ENCODE measurements at places on chromosomes 1 and 21. TPM values are rescaled to one million over a fixed set of nuclear protein-coding genes. Genes with fewer than 3 reads are reported as not detected.

HSPB7 gene
- 4.1 TPM for total RNA-seq

SEMA6C gene
- total RNA-seq = 1.5 TPM

RPTN gene
- total RNA-seq = 0.36 TPM

GRCh38 chr1:181057079-181057478 lies 23.3 kb downstream of the MR1 start:
- H3K36me3 ChIP-seq = no peaks in the 10 kb centered on the region
- no peaks in the 10 kb centered on the region for H3K27me3 ChIP-seq
- no peaks in the 10 kb centered on the region for H3K4me1 ChIP-seq
- no peak for DNase-seq
- no peak overlapping the region for H3K4me3 ChIP-seq

DNA sequence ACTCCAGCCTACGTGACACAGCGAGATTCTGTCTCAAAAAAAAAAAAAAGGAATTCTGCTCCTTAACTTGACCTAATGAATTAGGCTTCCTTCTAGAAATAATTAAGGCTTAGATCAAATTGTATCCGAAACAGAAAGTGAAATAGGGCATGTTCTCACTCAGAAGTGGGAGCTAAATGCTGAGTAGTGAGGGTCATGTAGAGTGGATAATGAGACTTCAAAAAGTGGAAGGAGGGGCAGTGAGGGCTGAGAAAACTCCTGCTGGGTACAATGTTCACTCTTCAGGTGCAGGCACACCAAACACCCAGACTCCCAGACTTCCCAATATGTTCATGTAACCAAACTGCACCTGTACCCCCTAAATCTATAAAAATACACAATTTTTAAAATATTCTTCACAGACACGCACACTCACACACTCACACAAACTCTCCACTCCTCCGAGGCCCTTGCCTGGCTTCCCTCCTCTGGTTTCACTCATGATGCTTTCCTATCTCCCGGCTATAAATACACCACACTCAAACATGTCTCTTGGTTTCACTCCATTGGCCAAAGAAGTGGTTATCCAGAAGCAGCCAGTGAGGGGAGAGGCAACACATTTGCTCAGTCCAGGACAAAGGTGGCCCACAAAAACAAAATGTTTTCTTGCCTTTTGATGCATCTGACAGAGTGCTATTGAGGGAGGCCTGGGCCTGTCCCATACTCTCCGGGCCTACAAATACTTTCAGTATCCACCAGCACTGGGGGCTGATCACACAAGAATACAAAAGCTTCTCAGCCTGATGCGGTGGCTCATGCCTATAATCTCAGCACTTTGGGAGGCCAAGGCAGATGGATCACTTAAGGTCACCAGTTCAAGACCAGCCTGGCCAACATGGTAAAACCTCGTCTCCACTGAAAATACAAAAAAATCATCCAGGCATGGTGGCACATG lies 249.2 kb downstream of the TOMM20 start:
- peaks cover 5% of the 10 kb centered on the region for H3K4me1 ChIP-seq
- H3K27me3 ChIP-seq = no peaks in the 10 kb centered on the region
- no peak overlapping the region for H3K4me3 ChIP-seq
- peak; percentile 47 for DNase-seq
- no peak overlapping the region for H3K27ac ChIP-seq

GRCh38 chr1:15249081-15249480 lies 2.1 kb downstream of the FHAD1 start:
- no peaks in the 10 kb centered on the region for H3K36me3 ChIP-seq
- H3K4me3 ChIP-seq = no peak overlapping the region
- H3K4me1 ChIP-seq = peaks cover 3% of the 10 kb centered on the region
- H3K27ac ChIP-seq = no peak overlapping the region

DNA sequence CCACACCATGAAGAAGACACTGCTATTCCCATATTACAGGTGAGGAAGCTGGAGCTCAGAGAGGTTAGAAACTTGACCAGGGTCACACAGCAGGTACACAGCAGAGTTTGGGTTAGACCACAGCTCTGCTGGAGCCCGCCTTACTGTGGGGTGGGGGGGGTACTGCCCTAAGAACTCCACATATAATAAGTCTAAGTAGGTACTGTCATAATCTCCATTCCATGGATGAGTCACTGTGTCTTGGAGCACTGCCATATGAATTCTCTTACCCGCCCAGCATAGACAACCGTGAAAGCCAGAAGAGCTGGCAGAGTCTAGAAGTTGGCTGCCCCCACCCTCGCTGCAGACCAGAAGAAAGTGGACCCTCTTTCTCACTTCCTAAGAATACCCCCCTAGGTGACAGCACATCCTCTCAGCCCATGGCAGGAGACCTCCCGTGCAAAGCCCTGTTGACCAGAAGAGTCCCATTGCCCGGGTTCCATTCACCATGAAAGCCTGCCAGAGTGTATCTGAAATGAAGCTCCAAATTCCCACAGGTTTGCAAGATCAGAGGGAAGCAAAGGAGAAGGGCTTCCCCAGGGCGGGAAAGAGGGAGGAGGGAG lies 5.2 kb upstream of the PLA2G2D start:
- peak; percentile 84 for DNase-seq
- H3K27ac ChIP-seq = no peak overlapping the region
- H3K36me3 ChIP-seq = no peaks in the 10 kb centered on the region

GRCh38 chr1:87202922-87203655 lies 125.6 kb upstream of the LMO4 start:
- no peaks in the 10 kb centered on the region for H3K36me3 ChIP-seq
- H3K4me1 ChIP-seq = peaks cover 14% of the 10 kb centered on the region
- no peak overlapping the region for H3K4me3 ChIP-seq
- no peak overlapping the region for H3K27ac ChIP-seq
- DNase-seq = no peak
- H3K27me3 ChIP-seq = peaks cover 7% of the 10 kb centered on the region
